ENCODE measurements at places on chromosomes 3 and 15.

DNA sequence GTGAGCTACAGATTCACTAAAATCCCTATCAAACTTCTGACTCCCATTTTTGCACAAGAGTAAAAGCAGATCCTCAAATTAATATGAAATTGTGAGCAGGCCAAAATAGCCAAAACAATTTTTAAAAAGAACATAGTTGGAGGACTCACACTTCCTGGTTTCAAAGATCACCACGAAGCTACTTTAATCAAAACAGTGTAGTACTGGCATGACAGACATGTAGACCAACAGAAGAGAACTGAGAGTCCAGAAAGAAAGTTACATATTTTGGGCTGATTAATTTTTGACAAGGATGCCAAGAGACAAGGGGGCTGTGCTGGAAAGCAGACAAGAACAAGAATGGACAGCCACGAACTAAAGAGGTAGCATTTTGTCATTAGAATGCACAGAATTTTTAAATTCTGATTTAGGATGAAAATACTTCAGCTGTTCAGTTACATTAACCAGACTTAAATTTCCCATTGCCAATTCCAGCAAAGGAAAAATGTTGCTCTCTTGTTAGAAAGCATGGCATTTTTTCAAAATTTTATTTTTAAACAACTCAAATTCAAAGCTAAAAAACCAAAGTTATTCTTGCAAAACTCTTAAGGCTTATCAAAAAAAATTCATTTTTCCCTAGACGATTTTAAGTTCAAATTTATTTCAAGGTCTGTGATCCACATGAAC lies 14.0 kb downstream of the RYK start:
- no peak for DNase-seq

DNA sequence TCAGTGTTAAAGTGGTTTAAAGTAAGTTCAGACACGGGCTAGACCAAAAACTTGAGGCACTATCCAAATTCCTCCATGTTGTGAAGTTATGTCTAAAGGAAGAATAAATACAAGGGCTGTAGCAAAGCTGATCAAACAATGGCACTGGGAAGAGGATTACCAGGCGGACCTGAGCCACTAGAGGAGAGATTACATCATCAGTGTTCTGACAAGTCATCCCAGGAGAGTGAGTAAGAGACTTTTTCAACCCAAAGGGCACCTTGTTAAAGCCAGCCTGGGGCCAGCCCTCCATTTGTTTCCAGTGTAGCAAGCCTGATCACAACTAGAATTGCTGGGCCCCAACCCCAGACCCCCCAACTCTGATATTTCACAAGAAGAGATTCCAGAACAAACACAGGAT lies 166.9 kb downstream of the DCLK3 start:
- DNase-seq: no peak

DNA sequence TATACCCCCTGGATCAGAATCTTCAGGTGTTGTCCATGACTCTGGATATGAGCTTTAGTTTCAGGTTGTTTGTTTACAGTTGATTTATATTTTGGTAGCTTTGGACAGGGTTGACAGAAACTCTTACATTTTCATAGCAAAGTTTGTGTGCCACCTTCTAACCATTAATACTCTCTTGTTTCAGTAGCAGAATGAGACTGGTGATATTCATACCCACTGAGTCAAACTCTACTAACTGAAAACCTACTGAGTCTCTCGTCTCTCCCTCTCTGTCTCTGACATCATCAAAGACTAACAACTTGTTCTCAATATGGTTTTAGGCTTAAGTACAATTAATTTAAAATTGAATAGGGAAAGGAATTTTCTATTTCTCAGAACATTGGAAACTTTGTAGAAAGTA lies 282.3 kb downstream of the CNTN6 start:
- DNase-seq: no peak

DNA sequence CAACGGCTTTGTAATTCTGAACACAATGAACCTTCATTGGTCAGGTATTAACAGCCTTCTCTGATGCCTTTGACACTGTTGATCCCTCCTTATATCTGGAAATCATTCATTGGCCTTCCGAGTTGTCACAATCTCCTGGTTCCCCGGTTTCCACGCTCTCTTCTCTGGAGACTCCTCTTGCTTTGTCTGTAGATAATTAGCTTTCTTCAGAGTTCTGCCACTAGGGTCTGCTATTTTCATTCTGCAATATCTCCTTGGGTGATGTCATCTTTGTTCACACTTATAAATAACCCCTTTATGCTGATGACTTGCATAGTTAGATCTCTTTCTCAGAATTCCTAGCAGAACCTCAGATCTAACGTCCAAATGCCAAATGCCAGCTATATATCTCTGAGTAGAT lies 583.8 kb upstream of the ZNF717 start:
- no peak for DNase-seq

DNA sequence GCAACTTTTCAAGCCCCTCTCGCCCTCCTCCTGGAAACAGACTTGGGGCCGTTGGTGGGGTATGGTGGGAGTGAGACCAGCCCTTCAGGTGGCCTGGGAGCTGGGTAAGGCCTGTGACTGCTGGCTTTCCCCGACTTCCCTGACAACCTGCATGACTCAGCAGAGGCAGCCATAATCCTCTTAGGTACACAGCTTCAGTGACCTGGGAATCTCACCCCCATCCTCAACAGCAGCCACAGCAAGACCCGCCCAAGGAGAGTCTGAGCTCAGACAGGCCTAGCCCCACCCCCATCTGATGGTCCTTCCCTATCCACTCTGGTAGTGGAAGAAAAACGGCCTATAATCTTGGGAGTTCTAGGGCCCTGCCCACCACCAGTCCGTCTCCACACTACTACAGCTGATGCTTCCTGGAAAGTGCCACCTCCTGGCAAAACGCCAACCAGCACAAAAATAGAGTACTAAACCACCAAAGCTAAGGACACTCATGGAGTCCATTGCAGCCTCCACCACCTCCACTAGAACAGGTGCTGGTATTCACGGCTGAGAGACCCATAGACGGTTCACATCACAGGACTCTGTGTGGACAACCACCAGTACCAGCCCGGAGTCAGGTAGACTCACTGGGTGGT lies 13.1 kb upstream of the SLC27A2 start:
- no peak for DNase-seq

DNA sequence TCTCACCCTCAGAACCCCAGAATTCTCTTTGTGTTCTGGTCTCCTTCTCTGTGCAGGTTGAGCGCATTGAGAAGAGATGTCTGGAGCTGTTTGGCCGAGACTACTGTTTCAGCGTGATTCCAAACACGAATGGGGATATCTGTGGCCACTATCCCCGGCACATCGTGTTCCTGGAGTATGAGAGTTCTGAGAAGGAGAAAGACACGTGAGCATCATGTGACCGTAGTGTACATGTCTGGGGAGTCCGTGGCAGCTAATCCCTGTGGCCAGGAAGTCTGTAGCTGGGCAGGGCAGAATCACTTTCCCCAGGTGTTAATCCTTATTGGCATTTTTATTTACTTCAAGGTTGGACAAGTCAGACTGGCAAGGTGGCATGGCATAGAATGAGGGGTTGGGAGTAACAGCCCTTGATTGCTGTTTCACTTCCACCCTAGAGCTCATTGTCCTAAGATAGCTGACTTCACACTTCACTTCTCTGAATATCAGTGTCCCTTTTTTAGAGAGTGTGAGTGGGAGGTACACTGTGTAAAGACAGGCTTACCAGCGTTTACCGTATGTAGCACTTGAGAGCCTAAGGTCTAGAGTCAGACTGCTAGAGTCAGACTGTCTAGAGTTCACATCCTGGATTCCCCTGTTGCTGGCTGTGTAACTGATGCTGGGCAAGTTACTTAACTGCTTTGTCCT lies 4.4 kb downstream of the MTMR14 start:
- DNase-seq: no peak

DNA sequence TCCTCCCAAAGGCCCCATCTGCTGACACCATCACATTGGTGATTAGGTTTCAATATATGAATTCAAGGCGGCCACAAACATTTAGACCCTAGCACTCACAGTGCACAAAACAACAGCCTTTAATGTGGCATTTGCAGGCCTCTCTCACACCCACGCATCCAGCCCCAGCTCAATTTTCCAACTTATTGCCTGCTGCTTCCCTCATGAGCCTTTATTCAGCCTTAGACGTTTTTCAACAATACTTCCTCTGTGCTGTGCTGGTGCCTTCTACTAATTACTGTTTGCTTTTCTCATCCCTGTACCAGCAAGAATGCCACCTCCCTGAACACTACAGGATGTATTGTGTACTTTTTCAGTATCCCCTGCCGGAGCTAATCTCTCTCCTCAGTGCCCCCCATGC lies 334.6 kb downstream of the GABRB3 start:
- no peak for DNase-seq
